ENCODE measurements at places on chromosomes 3 and 15. TPM values are rescaled to one million over a fixed set of nuclear protein-coding genes. Genes with fewer than 3 reads are reported as not detected.

The ARNT2 gene
- 28.2 TPM for total RNA-seq

The TLR9 gene
- total RNA-seq = not detected

The C3orf85 gene
- not detected for total RNA-seq

The MYO5C gene
- 0.73 TPM for total RNA-seq

The TRH gene
- not detected for total RNA-seq

The SLC27A2 gene
- total RNA-seq = not detected

The CLDN16 gene
- under 0.01 TPM for total RNA-seq

The NUP210 gene
- 2.4 TPM for total RNA-seq

The FAM219B gene
- 36.9 TPM for total RNA-seq

The PLSCR2 gene
- total RNA-seq = not detected

The HMCES gene
- 15.1 TPM for total RNA-seq

The ACKR2 gene
- 0.93 TPM for total RNA-seq

The CCNL1 gene
- total RNA-seq = 156 TPM

The DUOX2 gene
- not detected for total RNA-seq

The STX19 gene
- not detected for total RNA-seq

The TATDN2 gene
- total RNA-seq = 15.5 TPM

The DUOX1 gene
- total RNA-seq = 0.15 TPM

The CELF6 gene
- total RNA-seq = not detected

The ROPN1 gene
- total RNA-seq = 19.6 TPM

The PFKFB4 gene
- 35.9 TPM for total RNA-seq

The MESP2 gene
- total RNA-seq = not detected

The CHDH gene
- 1.1 TPM for total RNA-seq

The EFCC1 gene
- total RNA-seq = under 0.01 TPM

The ADGRG7 gene
- total RNA-seq = not detected
